ENCODE measurements at places on chromosomes 1 and 21.

GRCh38 chr1:66542314-66542713 lies 8.4 kb downstream of the SGIP1 start:
- DNase-seq, result no peak

DNA sequence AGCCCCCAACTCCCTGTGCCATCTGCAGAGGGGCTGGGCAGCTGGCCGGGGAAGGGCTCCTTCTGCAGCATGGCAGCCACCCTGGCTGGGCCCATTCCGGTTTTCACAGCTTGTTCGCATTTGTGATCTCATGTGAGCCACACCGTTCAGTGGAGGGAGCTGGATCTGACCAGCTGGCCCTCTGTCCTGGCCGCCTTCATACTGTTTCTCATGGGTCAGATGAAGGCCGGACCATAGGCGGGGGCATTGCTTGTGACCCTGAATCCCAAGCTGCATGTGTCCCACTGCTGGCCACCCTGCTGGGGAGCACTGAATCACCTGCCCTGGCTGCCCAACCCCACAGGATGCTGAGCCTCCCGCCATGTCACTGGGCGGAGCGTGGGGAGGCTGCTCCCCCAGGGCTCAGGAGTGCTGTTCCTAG lies 36.4 kb upstream of the PRSS38 start:
- DNase-seq, result no peak

GRCh38 chr1:203360547-203361185 lies 9.7 kb upstream of the FMOD start:
- no peak for DNase-seq

GRCh38 chr1:118335331-118335732 lies 150.3 kb upstream of the SPAG17 start:
- DNase-seq, result no peak

GRCh38 chr1:154476791-154477190 lies 25.2 kb upstream of the TDRD10 start:
- DNase-seq, result no peak

DNA sequence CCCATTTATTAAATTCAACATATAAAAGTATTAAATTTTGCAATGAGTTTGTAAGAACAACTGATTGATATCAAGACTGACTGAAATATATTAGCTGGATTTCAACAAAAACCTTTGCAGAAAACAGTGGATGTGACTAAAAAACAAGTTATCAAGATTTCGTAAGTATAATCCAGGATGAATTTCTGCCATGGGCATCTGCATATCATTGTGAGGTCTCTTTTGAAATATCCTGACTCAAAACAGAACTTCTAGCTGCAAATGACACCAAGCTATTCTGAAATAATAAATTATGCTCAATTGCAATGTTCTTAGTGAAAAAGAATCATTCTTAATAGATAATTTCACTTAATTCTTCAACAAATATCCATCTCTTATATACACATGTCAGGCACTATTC lies 52.6 kb downstream of the CD34 start:
- DNase-seq, result no peak

DNA sequence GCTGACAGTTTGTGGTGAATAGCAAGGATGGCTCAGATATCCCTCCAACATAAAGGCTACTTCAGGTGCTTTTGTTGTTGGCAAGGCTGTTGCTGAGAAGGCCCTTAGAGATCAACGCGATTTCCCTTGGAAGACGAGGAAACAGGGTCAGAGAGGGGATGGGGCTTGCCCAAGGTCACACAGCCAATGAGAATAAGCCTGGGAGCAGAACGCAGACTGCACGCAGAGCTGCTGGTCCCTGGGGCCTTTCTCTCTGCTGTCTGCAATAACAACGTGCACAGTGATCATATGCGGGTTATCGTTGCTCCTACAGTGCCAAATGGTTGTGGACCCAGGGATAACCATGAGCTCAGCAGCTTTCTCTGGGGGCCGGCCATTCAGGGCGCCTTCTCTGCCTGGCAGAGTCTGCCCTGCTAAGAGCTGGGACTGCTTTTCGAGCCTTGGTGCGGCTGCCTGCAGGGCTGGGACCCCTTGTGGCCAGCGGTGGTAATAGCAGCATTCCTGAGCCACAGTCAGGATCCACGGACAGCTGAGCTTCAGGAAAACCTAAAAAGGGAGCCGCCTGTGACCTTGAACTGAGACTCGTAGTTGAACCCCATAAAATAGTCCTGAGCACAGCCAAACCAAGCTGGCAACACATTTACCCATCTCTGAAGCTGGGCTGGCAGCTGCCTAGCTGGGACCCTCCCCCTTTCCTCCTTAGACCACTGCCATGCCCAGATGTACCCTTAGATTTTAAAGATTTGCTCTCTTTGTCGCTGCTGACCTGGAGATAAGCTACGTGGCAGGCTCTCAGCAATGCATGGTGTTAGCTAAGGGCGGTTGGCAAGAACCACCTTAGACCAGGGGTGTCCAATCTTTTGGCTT lies 39.8 kb downstream of the HTR6 start:
- peak; percentile 52 for DNase-seq

DNA sequence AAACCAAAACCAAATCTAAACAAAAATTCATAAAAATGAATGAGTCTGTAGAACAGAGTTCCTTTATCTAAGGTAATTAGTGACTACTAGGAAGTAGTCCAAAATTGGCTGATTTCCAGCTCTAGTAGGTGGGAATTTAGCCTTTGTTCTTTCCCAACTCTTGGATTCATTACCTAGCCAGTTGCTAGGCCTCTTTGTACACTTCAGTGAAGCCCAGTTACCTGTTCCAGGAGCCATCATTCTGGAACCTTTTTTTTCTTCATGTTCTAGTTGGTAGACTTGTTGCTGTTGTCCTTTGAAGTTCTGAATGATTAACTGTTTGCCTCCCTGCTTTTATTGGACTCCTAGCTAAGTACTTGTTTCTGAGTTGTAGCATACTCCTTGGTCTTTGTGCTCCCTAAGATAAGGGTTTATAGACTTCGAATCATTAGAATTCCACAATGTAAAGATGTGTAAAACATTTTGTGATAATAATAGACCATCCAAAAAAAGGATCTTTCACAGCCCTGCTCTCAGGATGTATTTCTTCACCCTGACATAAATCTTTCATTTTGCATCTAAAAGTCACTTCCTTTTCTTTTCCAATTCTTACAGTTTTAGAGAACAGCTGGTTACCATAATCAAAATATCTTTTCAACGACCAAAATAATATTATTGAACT lies 9.8 kb downstream of the PLA2G4A start:
- no peak for DNase-seq

DNA sequence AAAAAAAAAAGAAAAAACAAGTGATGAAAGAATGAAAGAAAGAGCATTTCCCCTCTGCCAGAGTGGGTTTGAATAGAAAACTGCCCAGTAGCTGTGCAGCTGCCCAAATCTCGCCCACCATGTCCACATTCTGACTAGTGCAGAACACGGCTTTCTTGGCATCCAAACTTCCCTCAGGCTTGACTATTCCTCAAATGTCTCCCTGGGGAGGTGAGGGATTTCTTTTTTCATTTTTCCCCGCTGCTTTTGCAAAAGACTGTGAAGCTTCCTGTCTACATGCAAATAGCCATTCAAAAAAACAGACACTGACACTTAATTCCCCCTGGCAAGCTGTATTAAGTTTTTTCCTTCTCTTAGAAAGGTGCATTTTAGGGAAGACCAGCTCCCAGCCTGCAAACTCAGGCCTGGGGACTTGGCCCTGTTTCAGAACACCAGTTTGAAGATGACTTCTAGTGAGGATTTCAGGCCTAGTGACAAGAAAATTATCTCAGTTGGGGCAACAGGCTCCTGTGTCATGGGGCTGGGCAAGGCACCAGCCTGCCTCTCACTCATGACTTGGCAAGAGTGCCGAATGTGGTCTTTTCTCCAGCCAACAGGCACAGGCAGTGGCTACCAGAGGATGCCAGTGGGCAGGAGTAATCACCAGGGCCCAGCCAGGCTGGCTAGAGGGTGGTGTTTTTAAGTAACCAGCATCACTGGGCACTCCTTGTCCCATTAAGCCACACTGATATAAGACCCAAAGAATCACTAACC lies 178.1 kb upstream of the NFIA start:
- DNase-seq, result no peak

GRCh38 chr1:165424454-165425216 lies 20.3 kb downstream of the RXRG start:
- DNase-seq, result peak; percentile 15

GRCh38 chr1:199868777-199869176 lies 158.7 kb upstream of the NR5A2 start:
- DNase-seq, result no peak

GRCh38 chr1:209367061-209367772 lies 216.3 kb upstream of the CAMK1G start:
- DNase-seq, result no peak

- DNase-seq, result no peak
Measured at GRCh38 chr1:180964595-180964994, 51.9 kb downstream of the KIAA1614 start.

GRCh38 chr1:54070171-54070837 lies 16.9 kb downstream of the TCEANC2 start:
- peak; percentile 43 for DNase-seq

DNA sequence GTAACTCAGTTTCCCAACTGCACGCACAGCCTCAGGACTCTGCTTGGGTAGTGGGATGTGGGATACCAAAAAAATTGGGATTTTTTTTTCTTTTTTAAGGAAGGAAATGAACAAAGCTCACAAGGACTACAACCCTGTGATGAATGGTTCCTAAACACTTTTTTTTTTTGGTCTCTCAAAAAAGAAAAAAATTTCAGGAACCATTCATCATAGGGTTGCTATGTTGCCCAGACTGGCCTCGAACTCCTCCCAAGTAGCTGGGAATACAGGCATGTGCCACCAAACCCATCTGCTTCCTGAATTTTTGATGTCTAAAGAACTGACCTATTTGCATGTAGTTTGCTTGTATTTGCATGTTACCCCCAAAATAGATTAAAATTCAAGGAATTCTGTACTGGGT lies 6.8 kb downstream of the MINDY1 start:
- no peak for DNase-seq

DNA sequence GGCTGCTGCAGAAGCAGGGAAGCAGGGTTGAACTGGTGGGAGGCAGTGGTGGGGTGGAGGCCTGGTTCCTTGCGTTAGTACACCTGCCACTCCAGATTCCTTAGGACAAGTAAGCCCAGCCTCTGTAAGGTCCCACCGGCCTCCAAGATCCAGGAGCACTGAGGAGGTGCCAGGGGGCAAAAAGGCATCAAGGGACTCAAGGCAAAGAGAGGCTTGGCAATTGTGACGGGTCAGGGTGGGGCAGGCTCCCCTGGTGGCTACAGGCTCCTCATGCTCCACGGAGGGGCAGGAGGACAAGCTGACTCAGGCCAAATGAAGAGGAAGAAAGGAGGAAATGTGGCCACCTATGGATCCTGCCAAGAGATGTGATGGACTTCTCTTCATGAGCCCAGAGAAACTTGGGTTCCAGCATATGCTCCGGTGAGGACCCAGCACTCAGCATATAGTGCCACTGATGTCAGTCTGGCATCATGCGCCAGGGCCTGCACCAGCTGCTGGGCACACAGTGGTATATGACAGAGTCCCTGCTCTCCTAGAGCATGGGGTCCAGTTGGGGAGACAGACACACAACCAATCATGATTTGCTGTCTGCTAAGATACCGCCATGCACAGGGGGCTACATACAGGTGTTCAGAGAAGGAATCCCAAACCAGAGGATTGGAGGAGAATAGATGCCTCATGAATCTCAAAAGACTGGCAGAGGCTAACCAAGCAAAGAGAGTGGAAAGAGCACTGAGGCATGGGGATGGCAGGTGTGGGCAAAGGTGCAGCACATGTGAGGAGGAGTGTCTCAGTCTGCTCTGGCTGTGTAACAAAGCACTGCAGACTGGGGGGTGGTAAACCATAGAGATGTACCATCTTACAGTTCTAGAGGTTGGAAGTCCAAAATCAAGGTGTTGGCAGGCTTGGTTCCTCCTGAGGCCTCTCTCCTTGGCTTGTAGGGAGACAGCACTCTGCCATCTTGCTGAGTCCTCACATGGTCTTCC lies 249.7 kb downstream of the RHOU start:
- DNase-seq, result no peak

DNA sequence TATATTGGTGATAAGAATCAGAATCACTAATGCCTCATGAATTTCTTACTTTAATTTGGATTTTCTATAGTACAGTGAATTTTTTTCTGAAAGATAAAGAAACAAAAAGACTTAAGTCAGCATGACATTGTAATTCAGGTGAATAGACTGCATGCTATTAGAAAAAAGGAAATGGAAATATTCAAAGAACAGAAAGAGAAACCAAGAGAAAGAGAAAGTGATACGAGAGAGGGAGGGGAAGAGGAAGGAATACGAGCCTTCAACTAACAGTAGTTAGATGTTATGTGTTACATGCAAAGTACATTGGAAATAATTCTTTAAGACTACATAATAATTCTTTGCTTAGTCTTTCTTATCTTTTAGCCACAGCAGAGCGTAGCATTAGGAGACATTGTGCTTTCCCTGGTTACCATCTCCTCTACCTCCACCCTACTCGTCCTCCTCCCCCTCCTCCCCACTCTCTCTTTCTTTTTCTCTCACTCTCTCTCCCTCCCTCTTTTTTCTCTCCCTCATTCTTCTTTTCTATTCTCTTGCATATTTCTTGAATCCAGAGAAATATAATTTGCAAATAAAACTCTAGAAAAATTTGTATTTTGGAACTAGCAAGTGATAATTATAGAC lies 46.4 kb upstream of the ADGRL4 start:
- DNase-seq, result no peak

- no peak for DNase-seq
Measured at GRCh38 chr21:17673261-17674020, 60.7 kb upstream of the BTG3 start.

DNA sequence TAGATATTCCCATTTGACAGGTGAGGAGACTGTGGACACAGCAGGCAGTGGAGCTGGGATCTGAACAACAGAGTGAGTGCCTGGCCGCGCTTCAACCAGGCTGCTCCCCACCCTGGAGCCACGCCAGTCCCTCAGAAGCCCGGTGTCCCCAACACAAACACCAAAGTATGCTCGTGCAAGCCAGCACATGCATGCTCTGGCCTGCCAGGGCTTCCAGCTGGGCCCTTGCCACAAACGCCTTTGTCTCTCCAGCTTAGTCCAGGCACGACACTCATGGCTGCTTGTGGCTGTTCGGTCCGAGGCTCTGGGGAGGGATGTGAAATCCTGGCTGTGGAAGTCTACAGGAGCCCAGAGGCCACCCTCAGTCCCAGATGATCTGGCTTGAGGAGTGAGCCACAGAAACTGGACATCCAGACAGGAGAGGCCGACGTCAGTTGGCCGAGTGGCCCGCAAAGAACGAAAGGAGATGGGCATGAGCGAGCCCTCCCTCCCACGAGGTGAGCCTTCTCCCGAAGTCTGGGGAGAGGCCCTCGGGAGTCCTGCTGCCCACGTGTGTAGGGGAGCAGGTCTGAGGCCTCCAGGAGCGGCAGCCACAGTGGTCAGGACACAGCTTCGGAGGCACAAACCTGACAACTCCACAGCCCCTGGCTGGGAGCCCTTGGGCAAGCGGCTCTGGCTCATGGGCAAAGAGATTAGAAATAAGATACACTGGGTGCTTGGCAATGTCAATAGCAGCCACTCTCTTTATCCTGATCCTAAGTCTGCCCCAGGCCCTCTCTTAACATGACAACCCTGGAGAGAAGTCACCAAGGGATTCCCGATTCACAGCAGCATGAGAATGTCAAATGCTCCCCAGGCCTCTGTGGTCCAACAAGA lies 117.1 kb upstream of the IFFO2 start:
- no peak for DNase-seq

GRCh38 chr1:183349201-183349711 lies 68.9 kb downstream of the NMNAT2 start:
- DNase-seq, result no peak
